ENCODE measurements at places on chromosomes 3 and 15. TPM values are rescaled to one million over a fixed set of nuclear protein-coding genes. Genes with fewer than 3 reads are reported as not detected.
A peak's percentile ranks its signal among the peaks of the same experiment; 100 is the strongest.

DNA sequence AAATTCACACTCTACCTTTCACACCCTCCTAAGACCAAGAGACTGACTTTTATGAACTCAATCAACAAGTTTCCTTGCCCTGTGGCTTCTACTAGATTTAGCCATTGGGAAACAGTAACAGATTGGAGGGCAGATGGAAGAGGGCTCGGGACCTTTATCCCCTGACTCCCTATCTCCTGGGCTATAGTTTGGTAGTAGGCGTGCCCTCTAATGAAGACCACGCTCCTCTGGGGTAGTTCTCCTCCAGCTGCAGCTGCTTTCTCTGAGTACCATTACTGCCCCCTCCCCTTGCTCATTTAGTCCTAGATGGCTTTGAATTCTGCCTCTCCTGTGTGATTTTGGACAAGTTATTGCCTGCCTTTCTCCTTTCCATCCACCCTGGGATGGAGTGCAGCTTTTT, 33.3 kb downstream of the FMN1 start:
- ATAC-seq, result no peak

SLC28A2 gene
- not detected for total RNA-seq

- ATAC-seq, result no peak
Observed at GRCh38 chr3:61912158-61912557, 350.8 kb downstream of the PTPRG start.

GRCh38 chr3:117842086-117842485, 1132.5 kb downstream of the TUSC7 start:
- no peak for ATAC-seq

- no peak for ATAC-seq
Observed at GRCh38 chr3:155549087-155549486, 195.8 kb downstream of the PLCH1 start.

OR5H1 gene
- total RNA-seq, result not detected

SERPINI2 gene
- total RNA-seq, result not detected

DNA sequence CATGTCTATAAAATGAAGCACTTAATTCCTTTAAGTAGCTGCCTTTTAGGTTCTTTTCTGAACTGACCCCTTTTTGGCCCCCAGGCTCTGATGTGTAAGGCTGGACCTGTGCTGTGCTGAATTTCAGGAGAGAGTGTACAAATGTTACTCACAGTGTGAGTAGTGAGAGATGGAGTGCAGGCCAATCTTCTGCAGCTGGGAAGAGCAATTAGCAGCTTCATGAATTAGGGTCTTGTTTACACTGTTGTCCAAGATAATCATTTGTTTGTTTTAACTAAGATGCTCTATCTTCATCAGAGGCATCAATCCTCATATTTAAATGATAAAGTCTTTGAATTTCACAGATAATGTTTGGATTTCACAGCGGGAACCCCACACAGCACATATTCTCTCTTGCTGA, 19.4 kb downstream of the ARPP21 start:
- ATAC-seq, result no peak

- no peak for ATAC-seq
Observed at GRCh38 chr15:29102911-29103823, 166.5 kb downstream of the NSMCE3 start.

DNA sequence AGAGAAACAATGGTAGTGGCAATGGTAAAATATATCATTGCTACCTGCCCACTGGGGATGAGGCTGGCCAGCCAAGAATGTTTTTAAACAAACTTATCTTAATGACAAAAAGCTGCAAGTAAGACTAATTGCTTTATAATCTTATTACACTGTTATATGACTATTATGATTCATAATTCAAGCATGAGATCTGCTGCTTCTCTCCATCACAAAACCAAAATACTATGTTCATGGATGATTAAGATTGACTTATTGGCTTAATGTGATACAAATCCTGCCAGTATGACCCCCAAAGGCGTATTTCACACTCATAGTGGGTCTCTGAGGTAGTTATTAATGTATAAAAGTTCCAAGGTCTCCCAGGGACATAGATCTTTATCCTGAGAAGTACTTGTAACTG, 52.6 kb downstream of the FBN1 start:
- ATAC-seq, result no peak

CYP8B1 gene
- total RNA-seq, result not detected

GRCh38 chr3:193928354-193929209, 207.4 kb upstream of the HES1 start:
- ATAC-seq, result peak; percentile 96

- no peak for ATAC-seq
Observed at GRCh38 chr15:70185251-70185711, 87.6 kb upstream of the TLE3 start.

C2CD4B gene
- 0.24 TPM for total RNA-seq

- ATAC-seq, result no peak
Observed at GRCh38 chr3:9066775-9067174, 103.5 kb upstream of the RAD18 start.
